ENCODE measurements at places on chromosomes 11 and 22.
A peak's percentile ranks its signal among the peaks of the same experiment; 100 is the strongest.

DNA sequence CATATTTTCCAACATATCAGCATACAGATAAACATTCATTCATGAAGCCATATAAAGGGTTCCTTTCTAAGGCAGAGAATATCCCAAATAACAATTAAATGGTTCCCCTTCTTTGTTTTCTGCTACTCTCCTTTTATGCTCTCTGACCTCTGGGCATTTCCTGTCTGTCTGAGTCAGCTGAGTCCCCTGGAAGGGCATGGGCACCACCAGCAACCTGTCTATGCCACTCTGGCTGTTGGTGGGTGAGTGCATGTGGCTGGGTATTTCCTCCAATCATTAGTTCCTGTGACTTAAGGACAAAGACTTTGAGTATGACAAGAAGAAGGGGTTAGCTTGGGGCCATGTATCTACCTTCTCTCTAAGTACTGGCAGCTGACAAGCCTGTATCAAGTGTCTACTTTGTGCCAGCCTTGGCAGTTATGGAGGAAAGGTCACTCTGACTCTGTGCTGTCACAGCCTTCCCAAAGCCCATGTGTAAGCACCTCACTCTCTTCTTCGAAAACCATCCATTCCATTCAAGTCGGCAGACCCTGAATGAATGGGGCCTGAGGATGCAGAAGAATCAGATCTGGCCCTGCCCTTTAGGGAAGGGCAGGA, 86.3 kb upstream of the PHOX2A start:
- no peak for DNase-seq

GRCh38 chr11:89495951-89496350, 4.8 kb upstream of the NOX4 start:
- DNase-seq: no peak

DNA sequence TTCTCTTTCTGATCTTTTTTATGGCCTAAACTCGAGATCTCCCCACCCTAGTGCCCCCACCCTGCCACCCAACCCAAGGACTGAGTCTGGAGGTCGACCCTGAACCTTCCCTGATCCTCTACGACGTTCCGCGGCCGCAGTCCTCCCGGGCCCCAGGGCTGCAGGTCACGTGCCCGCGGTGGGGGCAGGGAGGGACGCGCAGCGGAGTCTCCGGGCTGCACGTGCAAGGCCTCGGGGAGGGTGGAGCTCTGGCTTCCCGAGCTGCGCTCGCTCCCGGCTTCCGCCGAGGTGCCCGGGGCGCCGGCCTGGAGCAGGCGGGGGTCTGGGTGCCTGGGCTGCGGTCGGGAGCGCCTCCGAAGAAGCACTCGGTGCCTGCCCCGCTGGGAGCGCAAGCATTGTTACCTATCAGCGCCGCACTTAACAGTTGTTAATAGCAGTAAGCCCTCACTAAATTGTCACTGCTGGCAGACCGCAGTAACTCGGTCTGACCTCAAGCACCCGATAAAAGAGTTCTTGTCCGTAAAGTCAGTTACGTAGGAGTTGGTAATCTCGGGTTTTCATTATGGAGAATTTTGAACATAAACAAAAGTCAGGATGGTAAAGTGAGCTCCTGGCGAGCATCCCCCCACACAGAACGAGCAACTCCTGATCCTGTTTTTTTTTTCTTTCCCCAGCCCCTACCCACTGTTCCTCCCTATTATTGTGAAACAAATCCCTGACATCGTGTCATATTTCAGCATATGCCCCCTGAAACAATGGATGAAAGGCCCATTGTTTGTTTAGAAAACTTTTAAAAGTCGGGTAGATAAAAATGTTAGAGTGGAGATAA, 69.7 kb upstream of the EP300 start:
- DNase-seq: peak; percentile 96

- no peak for DNase-seq
Observed at GRCh38 chr11:95944623-95945022, 20.7 kb upstream of the MTMR2 start.

DNA sequence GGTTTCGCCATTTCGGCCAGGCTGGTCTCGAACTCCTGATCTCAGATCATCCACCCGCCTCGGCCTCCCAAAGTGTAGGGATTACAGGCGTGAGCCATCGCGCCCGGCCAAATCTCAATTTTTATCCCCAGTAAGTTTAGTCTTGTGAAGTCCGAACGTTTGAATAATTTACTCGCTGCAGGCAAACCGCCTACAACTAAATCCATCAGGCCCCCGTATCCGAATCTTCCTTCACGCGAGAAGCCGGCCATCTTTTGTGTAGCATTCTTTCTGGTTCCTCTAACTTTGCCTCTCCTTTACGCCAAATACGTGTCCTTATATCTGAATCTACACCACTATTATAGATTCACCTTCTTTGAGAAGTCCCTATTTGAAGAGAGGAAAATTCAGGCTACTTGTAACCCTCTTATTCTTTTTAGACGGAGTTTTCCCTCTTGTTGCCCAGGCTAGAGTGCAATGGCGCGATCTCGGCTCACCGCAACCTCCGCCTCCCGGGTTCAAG, 581 bp upstream of the EIF3L start:
- no peak for DNase-seq

DNA sequence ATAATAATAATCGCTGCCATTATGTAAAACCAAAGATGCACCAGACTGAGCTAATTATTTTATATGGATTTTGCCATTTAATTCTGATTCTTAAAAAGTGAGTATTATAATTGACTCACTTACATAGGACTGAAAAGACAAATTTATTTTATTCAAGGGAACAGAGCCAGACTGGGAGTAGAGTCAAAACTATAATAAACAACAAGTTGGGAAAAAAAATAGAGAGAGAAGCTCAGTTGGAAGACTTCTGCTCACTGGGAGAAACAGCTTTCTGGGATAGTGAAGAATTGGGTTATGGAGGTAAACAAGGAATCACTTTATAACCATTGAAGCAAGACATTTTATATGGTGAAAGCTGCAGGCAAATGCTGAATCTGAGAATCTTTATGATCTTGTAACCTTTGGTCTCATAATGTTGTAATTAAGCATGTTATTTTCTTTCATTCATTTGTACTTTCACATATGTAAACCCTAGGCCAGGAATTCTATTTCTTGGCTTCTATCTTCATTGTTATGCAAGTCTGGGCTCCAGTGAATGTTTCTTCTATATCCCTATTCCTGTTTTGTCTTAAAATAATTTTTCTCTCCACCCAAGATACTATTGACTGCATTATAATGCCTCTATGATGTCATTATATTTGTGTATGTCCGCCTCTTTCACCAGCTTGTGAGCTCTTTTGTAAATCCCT, 725.3 kb upstream of the CCDC179 start:
- no peak for DNase-seq

GRCh38 chr11:114846416-114846791, 168.1 kb downstream of the NXPE2 start:
- DNase-seq: no peak

GRCh38 chr22:49673048-49673447, 154.6 kb downstream of the BRD1 start:
- no peak for DNase-seq

DNA sequence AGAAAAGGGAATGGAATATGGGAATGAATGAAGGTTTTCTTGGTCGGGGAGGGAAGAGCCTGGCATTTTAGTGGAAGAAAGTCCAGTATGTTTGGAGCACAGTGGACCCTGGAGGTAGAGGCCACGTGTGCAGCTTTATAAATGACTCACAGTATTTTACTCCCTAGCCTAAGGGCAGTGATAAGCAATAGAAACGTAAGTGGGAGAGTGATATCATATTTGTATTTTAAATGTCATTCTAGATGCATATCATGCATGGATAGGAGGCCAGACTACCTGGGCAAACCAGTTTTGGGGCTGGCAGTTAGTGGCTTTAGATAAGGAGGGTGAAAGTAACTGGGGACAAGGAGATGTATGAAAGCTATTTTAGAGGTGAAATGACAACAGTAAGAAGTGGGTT, 174.1 kb downstream of the ARHGAP42 start:
- DNase-seq: no peak

DNA sequence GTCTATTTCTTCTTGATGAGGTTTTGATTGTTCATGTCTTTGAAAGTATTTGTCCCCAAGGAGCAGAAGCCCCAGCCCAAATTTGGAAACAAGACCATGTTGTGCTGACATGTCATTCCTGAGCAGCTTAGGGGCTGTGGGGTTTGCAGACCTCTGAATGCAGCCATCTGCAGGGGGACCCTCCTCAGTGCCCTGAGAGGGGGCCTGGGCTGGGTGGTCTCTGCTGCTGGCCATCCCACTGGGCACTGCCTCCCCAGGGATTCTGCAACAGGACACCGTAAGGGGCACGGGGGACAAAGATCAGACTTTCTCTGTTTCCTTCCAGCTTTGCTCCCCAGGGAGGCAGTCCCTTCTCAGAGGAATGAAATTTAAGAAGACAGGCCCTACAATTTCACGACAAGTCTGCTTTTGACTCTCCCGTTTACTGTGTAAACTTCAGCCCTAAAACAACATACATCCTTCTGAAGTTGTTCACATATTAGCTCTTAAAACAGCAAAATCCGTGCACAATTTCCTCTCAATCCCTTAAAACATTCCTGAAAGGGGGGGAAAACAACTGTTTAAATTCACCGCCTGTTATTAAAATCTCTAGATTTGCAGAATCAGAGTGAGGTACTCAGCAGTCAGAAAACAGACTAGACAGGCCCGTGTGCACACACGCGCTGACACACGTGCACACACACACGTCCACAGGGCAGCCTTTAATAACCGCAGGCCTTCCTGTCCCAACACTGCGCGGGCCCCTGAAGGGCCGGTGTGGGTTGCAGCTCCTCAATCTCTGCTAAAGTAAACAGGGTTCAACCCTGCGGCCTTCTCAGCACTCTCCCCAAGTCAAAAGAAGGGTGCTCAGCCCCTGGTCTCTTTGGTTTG, 109.8 kb downstream of the KCNQ1 start:
- DNase-seq: peak; percentile 2

DNA sequence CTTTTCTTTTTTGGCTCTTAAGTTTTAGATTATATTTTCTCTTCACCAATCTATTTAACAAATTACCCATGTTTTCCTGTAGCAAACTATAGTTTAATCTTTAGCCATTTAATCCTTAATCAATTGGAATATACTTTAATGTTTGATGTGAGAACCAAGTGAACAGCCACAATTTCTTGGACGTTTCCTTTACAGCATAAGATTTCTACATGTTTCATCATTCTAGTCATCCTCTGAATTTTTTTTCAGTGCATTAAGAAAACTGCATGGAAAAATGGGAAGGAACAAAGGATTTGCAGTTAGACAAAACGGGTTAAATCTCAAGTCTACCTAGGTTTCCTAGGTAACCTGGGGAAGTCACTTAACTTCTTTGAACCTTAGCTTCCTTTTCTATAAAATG, 507.1 kb upstream of the CCDC90B start:
- no peak for DNase-seq

GRCh38 chr11:115258216-115258615, 246.0 kb downstream of the CADM1 start:
- no peak for DNase-seq

DNA sequence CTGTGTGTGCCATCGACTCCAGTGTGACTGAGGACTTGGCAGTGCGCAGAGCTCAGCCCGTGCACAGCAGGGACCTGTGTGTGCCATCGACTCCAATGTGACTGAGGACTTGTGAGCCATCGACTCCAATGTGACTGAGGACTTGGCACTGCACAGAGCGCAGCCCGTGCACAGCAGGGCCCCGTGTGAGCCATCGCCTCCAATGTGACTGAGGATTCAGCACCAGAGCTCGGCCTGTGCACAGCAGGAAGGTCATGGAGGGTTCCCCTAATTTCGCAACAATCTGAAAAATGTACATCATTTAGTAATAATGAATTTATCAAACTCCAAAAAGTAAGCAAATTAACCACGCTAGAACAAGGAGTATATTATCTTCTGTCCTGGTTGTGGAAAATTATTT, 348.3 kb upstream of the B3GAT1 start:
- no peak for DNase-seq
